ENCODE measurements at places on chromosomes 2 and 18. TPM values are rescaled to one million over a fixed set of nuclear protein-coding genes. Genes with fewer than 3 reads are reported as not detected.

IL37 gene
- not detected for total RNA-seq

NETO1 gene
- not detected for total RNA-seq

STRADB gene
- total RNA-seq: 23.1 TPM

ALPP gene
- not detected for total RNA-seq

IL18R1 gene
- total RNA-seq: 13.1 TPM

Measured in cardiac ventricle fibroblast (primary cell).